Fibroblast of upper back skin (primary cell): ENCODE measurements at places on chromosomes 12 and 14.

- DNase-seq: no peak
Observed at GRCh38 chr12:4114986-4115385, 158.6 kb upstream of the CCND2 start.

- DNase-seq: peak; percentile 34
Observed at GRCh38 chr14:51333901-51334521, 94.0 kb downstream of the TMX1 start.

DNA sequence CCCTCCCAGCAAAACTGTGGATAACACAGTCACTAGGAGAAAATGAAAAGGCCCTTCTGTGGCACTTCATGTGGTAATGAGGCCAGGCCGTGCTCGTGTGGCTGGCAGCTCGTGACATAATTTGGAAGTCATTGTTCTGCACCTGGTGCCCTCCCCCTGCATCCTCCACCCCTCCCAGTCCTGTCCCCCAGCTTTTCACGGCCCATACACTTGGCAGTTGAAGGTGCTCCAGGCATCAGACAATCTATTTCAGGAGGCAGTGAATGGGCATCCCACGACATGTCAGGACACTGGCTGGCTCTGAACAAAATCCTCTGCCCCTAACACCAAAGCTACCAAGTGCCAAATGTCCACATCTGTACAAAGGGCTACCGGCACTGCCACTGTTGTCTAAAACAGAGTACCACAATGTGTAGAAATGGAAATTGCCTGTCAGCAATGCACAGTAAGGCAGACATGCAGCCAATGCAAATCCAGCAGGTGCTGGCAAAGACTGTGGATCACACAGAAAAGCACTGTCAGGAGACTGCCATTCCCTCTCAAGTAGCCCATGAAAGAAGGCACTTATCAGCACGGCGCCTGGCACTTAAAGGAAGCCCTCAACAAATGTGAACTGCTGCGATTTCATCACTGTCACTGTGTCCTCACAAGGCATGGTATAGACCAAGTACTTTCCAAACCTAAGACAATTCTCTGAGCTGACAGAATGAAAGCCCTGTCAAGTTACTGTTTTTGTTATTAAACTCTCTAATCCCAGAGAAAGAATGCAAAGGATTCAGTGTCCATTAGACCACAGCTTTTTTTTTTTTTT is 39.1 kb downstream of the CORO1C start:
- peak; percentile 48 for DNase-seq

- DNase-seq: no peak
Observed at GRCh38 chr14:38078393-38078792, 129.3 kb upstream of the SSTR1 start.

DNA sequence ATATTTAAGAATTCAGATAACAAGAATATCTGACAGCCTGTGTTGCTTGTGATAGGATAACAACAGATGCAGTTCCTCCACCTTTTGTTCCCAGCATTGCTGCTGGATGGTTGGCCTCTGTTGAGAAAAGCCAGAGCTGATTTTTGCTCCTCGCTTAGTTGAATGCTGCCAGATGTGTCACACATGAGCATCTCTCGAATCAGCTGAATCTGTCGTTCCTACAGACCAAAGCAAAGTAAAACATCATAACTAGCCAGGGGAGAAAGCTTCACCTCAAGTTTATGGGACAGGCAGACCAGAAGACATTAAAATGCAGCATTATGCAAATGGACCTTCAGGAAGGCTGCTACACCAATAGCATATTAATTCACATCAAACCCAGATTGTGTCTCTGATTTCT is 20.1 kb downstream of the RACGAP1 start:
- DNase-seq: no peak

- DNase-seq: peak; percentile 92
Observed at GRCh38 chr12:102675672-102676071, 195.3 kb upstream of the IGF1 start.

- DNase-seq: no peak
Observed at GRCh38 chr14:105290621-105291346, 10.0 kb downstream of the BRF1 start.

DNA sequence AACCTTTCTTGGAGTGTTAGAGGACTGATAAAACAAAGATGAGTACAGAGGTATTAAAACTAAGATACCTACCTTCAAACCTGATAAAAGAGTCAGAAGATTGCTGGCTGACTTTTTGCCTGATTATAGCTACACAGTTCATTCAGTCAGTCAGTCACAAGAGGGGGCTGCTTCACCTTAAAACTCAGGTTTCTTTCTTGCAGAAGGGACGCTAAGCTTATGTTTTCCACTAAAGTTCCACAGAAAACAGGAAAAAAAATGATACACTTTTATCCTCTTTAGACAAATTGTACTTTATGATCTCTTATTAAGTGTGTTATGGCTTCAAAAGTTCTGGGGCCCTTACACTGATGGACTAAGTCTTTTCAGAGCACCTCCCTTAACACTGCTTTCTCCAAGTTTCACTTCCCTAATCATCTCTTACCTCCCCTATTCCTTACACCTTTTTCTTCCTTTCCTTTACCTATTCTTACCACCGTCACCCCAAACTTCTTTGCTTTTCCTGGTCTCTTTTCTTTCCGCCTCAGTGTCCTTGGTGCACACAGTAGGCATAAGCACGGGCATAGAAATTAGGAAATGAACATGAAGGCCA is 448.7 kb upstream of the OR4E1 start:
- no peak for DNase-seq

DNA sequence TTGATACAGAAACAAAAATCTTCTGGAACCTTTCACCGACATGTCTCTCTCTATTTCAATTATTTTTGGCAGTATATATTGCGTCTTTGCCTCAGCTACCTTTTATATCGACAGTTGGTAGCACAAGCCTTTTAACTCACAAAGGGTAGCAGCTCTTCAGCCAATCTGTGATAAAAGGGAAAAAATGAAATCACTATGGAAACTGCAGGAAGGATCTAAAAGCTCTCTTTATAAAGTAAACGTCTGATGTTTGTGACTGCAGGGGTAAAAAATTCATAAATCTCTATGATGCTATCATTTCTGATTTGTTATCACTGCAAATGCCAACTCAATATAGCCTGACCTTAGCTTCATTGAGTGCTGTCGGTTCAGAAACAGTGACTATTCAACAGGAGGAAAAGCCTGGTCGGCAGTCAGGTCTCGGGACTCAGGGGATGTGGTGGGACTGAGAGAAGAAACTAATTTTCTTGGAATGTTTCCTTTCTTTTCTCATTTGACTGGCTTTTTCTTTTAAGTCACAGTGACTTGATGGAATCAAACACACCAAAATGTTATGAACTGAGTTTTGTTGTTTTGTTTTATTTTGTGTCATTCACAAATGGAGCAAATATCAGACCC is 5.9 kb upstream of the RMST start:
- no peak for DNase-seq

- DNase-seq: peak; percentile 69
Observed at GRCh38 chr14:94132285-94132887, 3.0 kb upstream of the IFI27L2 start.

- DNase-seq: no peak
Observed at GRCh38 chr12:88579601-88580050, 645 bp downstream of the KITLG start.

- peak; percentile 4 for DNase-seq
Observed at GRCh38 chr14:70188322-70188658, 461 bp downstream of the SLC8A3 start.

GRCh38 chr12:109717390-109718357 is 4.0 kb downstream of the FAM222A start:
- DNase-seq: no peak

GRCh38 chr14:34691206-34691605 is 23.2 kb downstream of the CFL2 start:
- no peak for DNase-seq
